ENCODE measurements at places on chromosomes 16 and 17.

GRCh38 chr17:57783338-57783742, 38.2 kb upstream of the CCDC182 start:
- peak; percentile 69 for DNase-seq

DNA sequence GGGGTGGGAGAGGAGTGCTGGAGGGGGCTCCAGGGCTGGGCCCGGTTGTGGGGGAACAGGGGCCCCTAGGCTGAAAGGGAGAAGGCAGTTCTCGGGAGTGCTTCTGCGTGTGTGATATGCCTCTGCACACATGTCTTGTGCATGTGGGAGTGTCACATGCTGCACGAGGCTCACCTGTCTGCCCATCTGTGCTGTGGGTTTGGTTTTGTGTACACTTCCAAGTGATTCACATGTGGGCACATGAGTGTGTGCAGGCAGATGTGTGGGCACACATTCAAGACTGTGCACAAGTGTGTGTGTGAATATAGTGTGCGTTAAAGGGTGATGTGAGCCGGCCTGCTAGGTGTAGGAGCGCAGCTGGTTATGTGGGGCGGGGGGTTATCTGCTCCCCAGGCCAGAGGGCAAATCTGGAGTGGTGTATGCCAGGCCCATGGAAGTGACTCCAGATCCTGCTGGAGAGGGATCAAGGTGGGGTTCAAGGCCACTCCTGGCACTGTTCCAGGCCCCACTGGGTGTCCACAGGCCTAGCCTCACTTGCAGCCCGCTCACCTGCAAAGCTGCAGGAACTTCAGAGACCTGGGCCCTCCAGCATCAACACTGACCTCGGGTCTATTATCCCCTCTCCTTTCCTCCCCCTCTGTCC, 3.8 kb upstream of the BAHCC1 start:
- no peak for DNase-seq

- no peak for DNase-seq
These were observed 316.6 kb downstream of the SLC39A11 start for GRCh38 chr17:72775919-72776318.

GRCh38 chr16:87635541-87636049, 33.3 kb downstream of the JPH3 start:
- peak; percentile 52 for DNase-seq

- DNase-seq: no peak
These were observed 5.1 kb downstream of the ETV4 start for GRCh38 chr17:43540821-43541674.

- no peak for DNase-seq
These were observed 22.5 kb downstream of the MSI2 start for GRCh38 chr17:57278740-57279387.

- DNase-seq: no peak
These were observed 18.0 kb downstream of the ADCY7 start for GRCh38 chr16:50284131-50284911.

GRCh38 chr16:14331020-14331419, 259.9 kb downstream of the MRTFB start:
- DNase-seq: no peak

GRCh38 chr16:67562918-67563707, 787 bp downstream of the CTCF start:
- DNase-seq: peak; percentile 67

DNA sequence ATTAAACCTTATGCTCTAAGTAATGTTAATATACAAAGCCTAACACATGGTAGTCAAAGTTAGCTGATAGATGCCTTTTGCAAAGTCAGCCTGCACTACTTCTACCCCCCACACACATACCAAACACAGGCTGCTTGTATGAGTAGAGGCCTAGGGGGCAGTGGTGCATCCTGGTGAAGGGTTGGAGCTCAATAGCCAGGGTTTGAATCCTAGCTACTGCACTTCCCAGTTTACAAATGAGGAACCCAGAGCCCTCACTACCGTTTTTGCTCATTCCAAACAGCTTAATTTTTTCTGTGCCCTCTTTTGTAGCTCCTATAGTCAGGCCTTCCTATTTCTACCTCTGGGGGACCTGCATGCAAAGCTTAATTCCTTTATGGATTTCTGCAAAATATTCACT, 18.9 kb upstream of the HYDIN start:
- DNase-seq: no peak

GRCh38 chr16:17364319-17365210, 106.2 kb downstream of the XYLT1 start:
- DNase-seq: peak; percentile 87

GRCh38 chr17:30248786-30249185, 13.3 kb upstream of the SLC6A4 start:
- no peak for DNase-seq

DNA sequence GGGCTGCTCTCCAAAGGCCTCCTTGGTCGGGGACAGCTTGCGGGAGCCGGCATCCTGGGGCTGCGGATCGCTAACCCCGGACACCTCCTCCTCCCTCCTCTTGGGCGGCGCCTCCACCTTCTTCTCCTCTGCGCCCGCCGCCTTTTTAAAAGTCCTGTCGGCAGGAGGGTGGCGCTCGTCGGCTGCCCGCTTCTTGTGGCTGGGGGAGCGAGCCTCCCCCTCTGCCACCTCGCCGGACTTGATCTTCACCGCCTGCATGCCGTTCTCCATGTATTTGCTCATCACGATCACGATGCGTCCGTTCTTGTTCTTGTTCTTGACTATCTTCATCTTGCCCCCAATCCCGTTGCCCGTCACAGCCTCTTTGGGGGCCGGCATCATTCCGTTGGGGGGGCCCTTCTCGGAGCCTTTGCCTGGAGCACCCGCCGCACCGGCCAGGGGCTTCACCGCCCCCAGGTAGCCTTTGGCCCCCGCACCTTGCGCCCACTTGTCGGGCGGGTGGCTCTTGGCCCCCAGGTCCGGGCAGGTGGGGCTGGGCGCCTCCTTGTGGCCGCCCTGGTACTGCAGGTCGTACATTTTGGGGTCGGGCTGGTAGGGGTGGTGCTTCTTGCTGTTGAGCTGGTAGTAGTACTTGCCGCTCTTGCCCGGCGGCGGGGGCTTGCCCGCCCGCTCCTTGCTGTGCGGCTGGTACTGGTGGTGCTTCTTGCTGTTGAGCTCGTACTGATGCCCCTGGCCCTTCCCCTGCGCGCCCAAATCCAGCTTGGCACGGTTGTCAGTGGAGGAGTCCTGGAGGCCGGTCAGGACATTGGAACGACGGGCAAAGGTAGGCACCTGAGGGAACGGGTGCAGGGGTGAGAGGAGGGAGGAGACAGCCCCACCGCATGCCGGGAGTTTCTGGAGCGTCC, 4.4 kb downstream of the CBX4 start:
- DNase-seq: no peak

DNA sequence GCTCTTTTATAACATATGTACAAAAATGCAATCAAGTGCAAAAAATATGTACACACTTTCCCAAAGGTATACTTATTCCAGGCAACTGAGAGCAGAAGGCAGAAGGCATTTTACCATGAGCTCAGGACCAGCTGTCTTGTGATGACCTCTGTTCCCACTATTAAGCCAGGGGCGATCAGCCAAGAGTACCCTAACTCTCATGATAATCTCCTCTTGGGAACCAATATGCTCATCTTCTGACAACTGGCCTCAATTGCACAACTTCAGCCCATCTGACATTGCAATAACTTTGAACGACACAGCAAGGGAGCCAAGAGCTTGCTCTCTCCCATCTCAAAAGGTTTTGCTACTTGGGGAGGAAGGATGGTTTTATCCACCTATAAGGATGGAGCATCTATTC, 471.9 kb downstream of the HS3ST3B1 start:
- no peak for DNase-seq

- peak; percentile 76 for DNase-seq
These were observed 82.2 kb downstream of the CMC2 start for GRCh38 chr16:80924372-80924978.

Data from ELR (cell line).